Naive B cell (primary cell): ENCODE measurements at places on chromosomes 4 and X.

DNA sequence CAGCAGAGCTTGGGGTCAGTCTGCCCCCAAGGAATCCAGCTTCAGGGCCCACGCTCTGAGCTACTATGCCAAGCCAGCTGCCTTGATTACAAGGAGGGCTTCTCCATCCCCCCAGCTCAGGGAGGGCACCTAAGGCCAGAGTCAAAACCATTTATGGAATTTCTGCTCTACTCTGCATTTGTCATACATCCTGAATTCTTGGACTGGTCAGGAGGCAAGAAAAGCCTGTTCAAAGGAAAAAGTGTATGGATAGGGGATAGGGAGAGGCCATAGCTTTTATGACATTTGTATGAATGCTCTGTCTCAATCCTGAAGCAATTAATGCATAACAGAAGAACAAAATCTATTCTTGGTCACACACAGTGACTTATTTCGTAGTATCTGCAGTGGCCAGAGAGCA lies 32.2 kb downstream of the EDNRA start:
- no peak for DNase-seq

DNA sequence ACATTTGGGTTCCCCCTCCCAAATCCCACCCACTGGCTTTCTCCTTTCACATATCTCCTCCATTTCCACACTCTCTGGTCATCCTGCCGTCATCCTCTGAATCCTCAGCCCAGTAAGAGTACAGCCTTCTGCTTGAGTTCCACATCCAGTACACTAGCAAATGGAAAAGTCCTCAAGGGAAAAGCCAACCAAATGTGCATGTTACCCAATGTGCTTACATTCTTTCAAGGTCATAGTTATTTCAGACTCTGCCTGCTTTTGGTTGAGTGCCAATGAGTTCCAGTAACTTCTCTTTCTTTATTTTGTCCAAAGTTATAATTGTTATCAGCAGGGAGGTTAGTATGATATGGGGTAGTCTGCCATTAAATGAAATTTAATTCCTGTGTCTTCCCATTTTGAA lies 78.1 kb downstream of the SRPX start:
- DNase-seq = no peak

DNA sequence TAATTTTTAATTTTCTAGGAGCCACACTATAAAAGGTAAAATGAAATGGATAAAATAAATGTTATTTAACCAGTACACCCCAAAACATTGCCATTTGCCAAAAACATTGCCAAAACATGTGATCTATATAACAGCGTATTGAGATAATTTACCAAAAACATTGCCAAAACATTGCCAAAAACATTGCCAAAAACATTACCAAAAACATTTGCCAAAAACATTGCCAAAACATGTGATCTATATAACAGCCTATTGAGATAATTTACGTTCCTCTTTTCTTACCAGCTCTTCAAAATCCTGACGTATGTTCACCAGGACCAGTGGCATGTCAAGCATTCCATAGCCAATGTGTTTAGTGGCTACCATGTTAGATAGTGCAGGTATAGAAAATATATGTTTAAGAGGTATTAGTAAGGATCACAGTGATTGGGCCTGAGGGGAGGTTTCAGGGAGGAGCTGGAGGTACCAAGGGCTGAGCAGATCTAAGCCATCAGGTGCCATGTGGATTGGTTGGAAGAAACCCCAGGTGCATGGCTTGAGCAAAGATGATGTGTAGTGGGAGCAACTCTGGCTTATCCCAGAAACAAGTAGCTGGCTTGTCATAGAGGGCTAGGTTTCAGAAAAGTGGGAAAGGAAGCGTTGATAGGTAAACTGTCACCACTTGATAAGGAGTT lies 42.6 kb downstream of the RAPGEF2 start:
- no peak for DNase-seq

DNA sequence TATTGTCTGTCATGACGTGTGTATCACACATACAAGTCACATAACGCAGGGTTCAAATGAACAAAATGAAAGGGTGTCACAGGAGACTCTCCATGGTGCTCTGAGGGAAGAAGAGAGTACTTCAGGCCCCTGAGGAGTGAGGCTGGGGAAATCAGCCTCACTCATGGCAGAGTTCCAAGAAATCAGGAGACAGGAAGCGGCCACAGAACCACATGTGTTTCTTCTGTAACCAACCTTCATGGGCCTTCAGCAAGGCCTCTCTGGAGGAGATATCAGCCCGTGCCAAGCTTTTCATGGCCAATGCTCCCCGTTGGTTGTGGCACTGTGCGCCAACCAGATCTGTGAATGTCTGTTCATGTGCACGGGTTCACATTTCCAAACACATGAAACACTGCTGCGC lies 76.0 kb downstream of the NAT8L start:
- no peak for DNase-seq

DNA sequence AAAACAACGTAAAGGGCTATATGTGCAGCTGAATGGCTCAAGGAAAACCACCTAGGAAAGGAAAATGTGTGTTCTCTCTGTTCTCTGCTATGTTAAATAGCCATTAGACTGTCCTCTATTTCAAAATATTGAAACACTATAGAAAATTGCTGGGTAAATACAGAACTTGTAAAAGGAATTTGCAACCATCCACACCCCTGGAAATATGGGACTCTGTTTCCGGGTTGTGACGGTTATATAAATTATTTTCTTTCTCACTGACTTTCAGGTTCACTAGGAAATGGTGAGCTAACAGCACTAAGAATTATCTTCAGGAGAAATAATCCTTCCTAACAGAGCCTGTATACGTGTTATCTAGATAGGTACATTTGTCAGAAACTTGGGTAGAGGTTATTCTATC lies 161.0 kb upstream of the DKK2 start:
- no peak for DNase-seq

DNA sequence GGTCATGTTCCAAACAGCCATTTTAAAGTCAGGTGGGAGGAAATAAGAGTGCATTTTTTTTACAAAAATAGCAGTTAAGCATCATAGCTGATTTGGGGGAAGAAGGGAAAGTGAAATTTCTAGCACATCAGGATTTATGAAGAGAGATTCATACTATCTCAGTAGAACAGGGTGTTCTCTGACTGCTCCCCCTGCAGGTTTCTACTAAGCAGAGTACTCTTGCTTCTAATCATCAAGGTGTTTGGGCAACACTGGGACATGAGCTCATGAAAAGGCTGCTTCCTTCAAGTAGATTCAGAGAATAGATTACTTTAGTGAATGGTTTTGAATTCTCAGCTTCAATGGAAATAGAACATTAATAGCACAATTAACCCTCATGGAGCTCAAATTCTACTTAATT lies 591.4 kb upstream of the PCDH10 start:
- DNase-seq = no peak

DNA sequence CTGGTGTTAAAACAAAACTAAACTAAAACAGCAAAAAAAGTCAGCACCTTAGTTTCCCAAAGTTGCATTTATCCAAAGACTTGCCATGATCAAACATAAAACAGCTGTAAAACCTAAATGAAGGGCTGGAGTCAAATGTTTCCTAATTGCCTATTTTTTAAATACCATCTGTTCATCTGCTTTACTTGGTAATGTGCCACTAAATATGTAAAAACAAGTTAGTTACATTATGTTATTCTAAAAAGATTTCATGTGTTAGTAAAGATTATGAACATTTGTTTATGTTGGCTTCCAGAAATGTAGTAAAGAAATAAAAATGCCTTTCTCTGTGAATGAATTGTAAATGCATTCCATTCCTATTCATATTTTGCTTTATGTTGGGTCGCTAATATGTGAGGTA lies 977.8 kb downstream of the FSTL5 start:
- DNase-seq = no peak

- DNase-seq = no peak
Measured at GRCh38 chr4:140312100-140312499, 61.3 kb upstream of the SCOC start.

- no peak for DNase-seq
Measured at GRCh38 chr4:40299811-40300292, 35.3 kb upstream of the CHRNA9 start.

- DNase-seq = no peak
Measured at GRCh38 chr4:121299367-121299766, 81.5 kb downstream of the QRFPR start.

DNA sequence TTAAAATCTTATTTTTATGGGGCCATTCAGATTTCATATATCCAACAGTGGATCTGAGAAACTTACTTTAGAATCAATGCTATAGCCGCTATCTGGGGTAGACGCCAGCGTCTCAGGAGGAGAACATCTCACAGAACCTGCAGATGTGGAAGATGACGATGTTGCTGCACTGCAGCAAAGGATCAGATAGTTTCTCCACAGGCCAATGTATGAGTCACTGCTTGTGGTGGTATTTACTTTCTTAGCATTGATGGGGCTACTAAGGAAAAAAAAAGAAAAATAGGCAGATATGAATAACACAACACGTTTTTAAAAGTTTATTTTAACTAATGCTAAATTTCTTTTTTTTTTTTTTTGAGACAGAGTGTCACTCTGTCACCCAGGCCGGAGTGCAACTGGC lies 85.9 kb downstream of the ZAR1 start:
- DNase-seq = no peak

GRCh38 chr4:171785388-171785787 lies 27.8 kb upstream of the GALNTL6 start:
- no peak for DNase-seq

GRCh38 chrX:105190252-105190853 lies 30.1 kb downstream of the TEX13A start:
- DNase-seq = peak; percentile 3
